Transverse colon (tissue), 4 donors: ENCODE measurements at places on chromosomes 12 and 14. TPM values are rescaled to one million over a fixed set of nuclear protein-coding genes. Genes with fewer than 3 reads are reported as not detected.
A peak's percentile ranks its signal among the peaks of the same experiment; 100 is the strongest.

DNA sequence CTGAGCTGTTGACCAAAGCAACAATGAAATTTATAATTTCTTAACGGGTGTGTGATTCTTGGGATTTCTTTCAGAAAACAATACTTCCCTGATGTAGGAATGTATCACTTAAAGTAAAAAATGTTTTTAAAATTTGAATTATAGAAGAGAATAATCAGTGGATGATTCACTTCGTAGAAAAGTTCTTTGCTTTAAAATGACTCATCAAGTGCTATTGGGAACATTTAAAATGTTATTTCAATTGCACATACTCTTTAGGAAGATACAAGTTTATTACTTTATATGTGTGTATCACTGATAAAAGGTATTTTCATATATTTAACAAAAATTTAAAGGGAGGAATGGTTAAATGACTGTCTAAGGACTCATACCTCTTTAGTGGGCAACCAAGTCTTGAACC lies 155.3 kb downstream of the PDE3A start:
- DNase-seq = no peak
- H3K36me3 ChIP-seq = no peaks in the 10 kb centered on the region
- H3K27me3 ChIP-seq = no peaks in the 10 kb centered on the region
- H3K4me3 ChIP-seq = no peak overlapping the region

OR6C2 gene
- total RNA-seq = 0.60 TPM

DNA sequence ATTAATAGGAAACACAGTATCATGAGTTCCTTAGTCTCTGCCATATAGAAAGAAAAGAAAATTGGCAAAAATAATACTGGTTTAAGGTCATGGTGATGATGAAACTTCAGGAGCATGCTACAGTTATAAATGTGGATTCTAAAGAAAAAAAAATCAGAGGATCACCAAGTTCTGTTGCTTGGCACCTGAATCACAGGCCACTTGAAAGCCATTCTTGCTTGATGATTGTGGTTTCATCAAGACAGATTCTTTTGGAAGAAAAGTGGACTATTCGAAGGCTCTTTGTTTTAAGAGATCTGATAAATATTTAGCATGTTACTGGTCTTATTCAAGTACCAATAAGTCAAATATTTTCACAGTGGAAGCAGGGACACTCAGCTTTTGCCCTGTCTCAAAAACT lies 148.9 kb downstream of the SAMD4A start:
- H3K27ac ChIP-seq = no peak overlapping the region
- no peaks in the 10 kb centered on the region for H3K27me3 ChIP-seq
- no peak for DNase-seq
- H3K36me3 ChIP-seq = no peaks in the 10 kb centered on the region

DNA sequence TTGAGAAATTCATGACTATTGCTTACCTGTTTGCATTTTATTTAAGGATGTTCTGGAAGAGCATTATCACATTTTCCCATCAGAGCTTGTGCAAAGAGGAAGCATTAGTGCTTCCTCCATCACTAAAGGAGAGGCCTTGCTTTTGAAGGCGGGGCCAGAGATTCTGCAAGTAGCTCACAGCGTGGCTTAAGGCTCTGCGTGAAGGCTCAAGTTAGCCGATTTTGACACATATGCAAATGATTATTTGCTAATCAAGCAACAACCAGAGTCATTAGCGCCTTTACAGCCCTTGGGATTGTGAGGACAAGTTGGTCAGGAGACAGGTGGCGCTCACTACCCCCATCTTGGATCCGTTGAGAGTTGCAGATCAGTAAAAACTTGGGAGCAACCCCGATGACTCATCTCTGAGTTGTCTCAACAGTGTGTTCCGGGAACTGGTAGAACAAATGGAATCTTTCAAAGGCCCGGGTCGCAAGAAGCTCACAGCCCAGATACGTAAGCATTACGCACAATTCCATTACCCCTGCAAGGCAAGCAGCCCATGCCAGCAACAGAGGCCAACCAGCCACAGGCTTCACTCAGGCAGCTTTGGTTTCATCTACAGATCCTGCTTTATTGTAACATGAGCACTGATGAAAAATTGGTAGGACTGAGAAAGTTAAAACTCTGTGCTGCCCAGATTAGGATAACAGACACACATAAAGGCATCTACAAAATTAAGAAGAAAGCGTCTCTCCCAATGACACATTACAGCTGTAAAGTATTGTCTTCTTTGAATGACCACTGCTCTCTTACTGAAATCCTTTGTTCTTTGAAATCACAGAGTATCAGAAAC lies 34.9 kb upstream of the SPTSSA start:
- no peaks in the 10 kb centered on the region for H3K27me3 ChIP-seq
- H3K4me1 ChIP-seq = peaks cover 24% of the 10 kb centered on the region
- H3K4me3 ChIP-seq = no peak overlapping the region
- peak overlapping the region; percentile 89 for H3K27ac ChIP-seq
- DNase-seq = peak; percentile 74

- H3K36me3 ChIP-seq = no peaks in the 10 kb centered on the region
- no peak overlapping the region for H3K4me3 ChIP-seq
- no peaks in the 10 kb centered on the region for H3K4me1 ChIP-seq
- H3K27me3 ChIP-seq = no peaks in the 10 kb centered on the region
- H3K27ac ChIP-seq = no peak overlapping the region
- no peak for DNase-seq
Measured at GRCh38 chr14:59711080-59711479, 134.5 kb upstream of the CCDC175 start.

SLC38A2 gene
- 288 TPM for total RNA-seq

GRCh38 chr14:87679866-87680265 lies 313.1 kb downstream of the GALC start:
- H3K4me3 ChIP-seq = no peak overlapping the region
- H3K27ac ChIP-seq = no peak overlapping the region
- no peaks in the 10 kb centered on the region for H3K4me1 ChIP-seq
- no peaks in the 10 kb centered on the region for H3K27me3 ChIP-seq
- no peaks in the 10 kb centered on the region for H3K36me3 ChIP-seq

C12orf56 gene
- total RNA-seq = not detected

GRCh38 chr12:55932551-55932910 lies 1.6 kb downstream of the DGKA start:
- peaks cover 52% of the 10 kb centered on the region for H3K4me1 ChIP-seq
- no peaks in the 10 kb centered on the region for H3K27me3 ChIP-seq
- DNase-seq = peak; percentile 43
- no peaks in the 10 kb centered on the region for H3K36me3 ChIP-seq
- peak overlapping the region; percentile 66 for H3K4me3 ChIP-seq
- peak overlapping the region; percentile 99 for H3K27ac ChIP-seq
